ENCODE measurements at places on chromosomes 3 and 15.
A peak's percentile ranks its signal among the peaks of the same experiment; 100 is the strongest.

DNA sequence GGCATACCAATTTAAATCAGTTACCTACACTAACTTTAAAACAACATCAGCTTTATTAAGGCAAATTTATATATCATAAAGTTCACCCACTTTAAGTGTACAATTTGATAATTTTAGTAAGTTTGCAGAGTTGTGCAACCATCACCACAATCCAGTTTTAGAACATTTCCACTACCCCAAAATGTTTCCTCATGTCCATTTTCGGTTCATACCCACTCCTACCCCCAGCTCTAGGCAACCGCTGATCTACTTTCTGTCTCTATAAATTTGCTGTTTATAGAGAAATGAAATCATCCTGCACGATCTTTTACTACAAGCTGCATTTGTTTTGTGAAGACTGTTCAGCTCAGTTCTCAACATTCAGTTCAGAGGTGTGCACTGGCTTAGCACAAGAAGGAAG lies 31.5 kb upstream of the FAM81A start:
- no peak for DNase-seq

- DNase-seq: no peak
These were observed 63.7 kb downstream of the CHD2 start for GRCh38 chr15:92963794-92964193.

DNA sequence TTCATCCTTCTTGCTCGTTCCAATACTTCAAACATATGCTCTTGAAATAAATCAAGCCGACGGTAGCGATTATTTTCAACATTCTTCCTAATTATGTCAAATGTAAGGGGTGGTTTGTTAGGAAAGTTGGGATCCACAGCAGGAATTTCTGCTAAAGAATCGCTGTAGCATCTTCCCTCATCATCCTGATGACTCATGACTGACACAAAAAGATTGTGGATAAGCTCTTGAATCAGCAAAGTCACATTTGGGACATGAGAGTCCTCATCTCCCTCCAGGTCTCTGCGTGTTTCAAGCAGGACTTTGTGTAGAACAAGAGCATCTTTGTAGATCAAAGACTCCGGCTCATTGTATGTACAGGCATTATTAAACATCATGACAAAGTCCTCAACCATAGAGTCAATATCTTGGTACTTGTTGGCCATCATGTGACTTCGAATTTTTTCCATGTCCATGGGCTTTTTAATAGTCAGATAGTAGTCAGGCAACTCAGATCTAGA lies 73.0 kb downstream of the UQCC5 start:
- DNase-seq: peak; percentile 42

DNA sequence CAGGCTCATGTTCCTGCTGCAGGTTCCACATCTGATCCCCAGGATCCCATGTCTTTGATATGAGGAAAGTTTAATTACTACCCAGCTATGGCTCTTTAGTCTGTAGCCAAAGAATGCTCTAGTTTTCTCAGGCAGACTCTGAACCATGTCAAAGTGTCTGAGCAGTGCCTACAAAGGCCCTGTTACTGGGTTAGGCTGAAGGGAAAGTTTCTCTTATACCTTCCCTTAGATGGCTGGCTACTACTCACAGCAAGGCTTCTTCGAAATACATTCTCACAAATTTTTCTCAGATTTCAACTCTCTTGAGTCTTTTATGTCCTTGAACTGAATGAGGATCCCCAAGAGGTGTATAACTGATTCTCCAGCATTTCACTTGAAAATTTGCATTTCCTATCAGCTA lies 102.4 kb downstream of the NR1D2 start:
- no peak for DNase-seq

- DNase-seq: no peak
These were observed 116.2 kb downstream of the ROBO1 start for GRCh38 chr3:79651536-79652065.

GRCh38 chr15:87777054-87777561 lies 479.4 kb downstream of the NTRK3 start:
- peak; percentile 51 for DNase-seq

DNA sequence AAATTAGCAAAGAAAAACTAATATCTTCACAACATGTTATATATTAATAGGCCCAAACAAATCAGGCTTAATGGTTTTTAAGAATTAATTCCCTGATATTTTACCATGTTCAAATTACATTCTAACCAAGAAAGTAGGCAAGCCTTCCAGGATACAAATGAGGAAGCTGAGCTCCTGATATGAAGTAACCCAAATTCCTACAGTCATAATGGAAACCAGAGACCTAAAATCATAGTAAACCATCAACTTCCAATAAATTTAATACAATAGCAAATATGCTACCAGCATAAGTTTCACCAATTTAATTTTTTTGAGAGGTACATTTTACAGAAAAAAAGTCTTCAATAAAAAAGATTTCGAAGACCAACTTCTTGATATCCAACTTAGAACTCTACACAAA lies 3.8 kb downstream of the DCBLD2 start:
- DNase-seq: no peak

GRCh38 chr15:58951388-58952007 lies 18.0 kb upstream of the SLTM start:
- peak; percentile 73 for DNase-seq

GRCh38 chr3:12046406-12046805 lies 42.2 kb downstream of the SYN2 start:
- DNase-seq: no peak

DNA sequence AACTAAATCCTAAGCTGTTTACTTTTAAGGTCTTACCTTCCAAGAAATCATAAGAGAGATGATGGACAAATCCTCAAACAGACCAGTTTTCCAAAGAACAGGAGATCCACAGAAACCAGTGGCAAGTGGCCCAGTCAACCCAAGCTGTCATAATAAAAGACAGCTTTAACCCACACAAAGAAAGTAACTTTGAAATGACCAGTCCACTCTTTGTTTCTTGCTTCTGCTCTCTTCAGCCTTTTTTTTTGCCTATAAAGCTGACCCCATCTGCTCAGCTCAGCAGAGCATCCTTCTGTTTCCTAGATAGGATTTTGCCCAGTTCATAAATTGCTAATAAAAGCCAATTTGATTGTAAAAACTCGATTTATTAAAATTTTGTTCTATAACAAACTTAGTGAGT lies 299.4 kb downstream of the OXSM start:
- no peak for DNase-seq

DNA sequence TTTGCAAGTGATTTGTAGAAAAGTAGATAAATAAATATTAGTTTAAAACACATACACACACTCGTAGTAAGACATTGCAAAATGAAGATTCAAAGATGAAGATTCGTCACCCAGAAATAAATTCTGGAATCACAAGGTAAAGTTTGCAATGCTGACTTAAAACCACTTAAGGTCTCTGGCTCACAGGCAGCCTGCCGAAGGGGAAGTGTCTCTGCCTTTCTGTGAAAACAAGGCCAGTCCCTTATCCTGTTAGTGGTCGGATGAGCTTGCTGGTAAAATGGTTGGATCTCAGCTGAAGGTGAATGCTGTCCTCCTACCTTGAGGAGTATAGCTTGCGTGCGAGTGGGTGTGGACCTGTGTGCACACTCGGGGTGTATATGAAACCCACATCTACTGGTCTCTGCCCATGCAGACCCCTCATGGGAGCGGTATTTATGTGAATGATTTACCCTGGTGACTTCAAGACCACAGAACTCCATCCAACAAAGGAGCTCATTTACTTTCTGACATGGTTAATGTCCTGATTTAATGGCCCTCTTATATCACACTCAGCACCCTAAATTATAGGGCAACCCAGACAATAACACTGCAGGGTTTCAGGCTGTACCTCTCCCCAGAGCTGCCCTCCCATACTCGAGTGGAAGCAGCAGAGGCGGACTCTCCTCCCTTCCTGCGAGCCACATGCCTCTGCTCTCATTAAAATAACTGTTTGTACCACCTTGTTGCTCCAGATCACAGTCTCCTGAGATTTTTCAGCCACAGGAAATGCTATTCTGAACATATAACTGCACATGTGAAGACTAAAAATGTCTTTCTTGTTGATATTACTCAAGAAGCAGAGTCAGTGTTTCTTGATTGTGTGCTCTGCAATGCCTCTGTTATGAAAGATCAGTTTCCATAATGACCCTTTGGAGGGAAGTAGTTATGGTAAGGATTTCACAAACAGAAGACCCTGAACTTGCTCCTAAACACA lies 45.9 kb upstream of the ALDH1A3 start:
- no peak for DNase-seq

GRCh38 chr3:53023072-53023823 lies 22.6 kb downstream of the SFMBT1 start:
- no peak for DNase-seq

GRCh38 chr15:74960286-74960685 lies 3.7 kb upstream of the RPP25 start:
- DNase-seq: no peak

DNA sequence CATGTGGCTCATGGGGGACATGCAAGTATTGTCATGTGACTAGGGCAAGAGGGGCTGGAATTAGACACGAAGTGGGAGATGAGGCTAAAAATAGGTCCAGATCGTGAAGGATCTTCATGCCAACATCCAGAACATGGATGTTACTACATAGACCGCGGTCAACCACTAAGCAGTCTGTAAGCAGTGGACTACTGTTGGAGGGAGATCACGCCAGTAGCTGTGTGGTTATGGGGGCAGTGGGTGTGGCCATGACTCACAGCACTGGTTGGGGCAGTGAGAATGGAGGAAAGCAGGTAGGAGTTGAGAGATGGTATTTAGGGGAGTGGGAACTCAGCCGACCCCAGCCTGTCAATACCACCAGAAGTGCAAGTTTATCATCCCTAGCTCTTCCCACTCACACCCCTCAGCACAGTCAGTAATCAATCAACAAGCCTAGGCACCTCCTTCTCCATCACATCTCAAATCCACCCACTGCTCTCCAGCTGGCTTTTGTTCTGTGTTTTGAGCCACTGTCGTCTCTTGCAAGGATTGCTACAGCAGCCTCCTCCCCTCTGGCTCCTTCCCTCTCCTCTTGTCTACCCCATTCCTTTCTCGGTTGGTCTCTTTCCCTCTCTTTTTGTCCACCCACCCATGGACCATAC lies 107.2 kb upstream of the ABHD17C start:
- peak; percentile 28 for DNase-seq

- no peak for DNase-seq
These were observed 667.6 kb downstream of the NAALADL2 start for GRCh38 chr3:175526609-175527280.

- DNase-seq: peak; percentile 43
These were observed 72.7 kb downstream of the IL1RAP start for GRCh38 chr3:190586631-190587011.

GRCh38 chr15:93210995-93211394 lies 122.0 kb upstream of the RGMA start:
- DNase-seq: peak; percentile 8

DNA sequence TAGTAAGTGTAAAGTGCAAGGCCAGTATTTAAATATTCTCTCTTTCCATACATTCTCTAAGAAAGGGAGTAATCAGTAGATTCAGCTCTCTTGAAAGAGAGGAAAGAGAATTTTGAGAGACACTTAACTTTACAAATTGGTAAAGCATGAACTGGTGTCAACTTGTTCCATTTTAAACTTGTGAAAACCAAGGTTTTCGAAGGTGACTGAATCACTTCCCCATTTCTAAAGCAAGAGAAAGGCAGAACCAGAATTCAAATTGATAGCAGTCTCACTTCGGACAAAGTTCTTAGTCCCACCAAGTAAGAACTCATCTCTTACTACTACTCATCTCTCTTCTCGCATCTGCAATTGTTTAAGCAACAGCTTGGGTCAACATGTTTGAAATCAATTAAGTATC lies 22.4 kb downstream of the TJP1 start:
- DNase-seq: no peak

- no peak for DNase-seq
These were observed 16.3 kb upstream of the LRRFIP2 start for GRCh38 chr3:37190667-37191066.

- DNase-seq: no peak
These were observed 82.1 kb downstream of the PCSK6 start for GRCh38 chr15:101407439-101407838.

DNA sequence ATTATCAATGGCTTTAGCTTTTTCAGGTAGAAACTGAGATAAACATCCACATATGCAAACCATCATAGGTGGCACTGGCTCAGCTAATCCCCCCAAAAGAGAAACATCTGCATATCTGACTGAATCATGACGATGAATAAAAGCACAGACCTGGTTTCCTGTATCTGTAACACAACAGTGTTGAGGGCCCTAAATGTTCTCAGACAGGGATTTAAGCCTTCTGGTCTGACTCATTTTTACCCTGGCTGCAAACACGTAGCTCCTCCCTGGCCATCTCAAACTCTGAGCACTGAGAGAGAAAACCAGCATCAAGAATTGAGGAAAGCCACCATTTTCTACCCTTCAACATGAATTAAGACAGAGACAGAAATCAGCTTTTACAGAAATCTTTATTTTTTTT lies 35.2 kb downstream of the GLB1 start:
- peak; percentile 79 for DNase-seq

GRCh38 chr3:101665851-101666250 lies 11.1 kb downstream of the ZBTB11 start:
- DNase-seq: no peak

GRCh38 chr15:70164910-70165715 lies 67.4 kb upstream of the TLE3 start:
- DNase-seq: no peak

- no peak for DNase-seq
These were observed 45.7 kb upstream of the PTX3 start for GRCh38 chr3:157390713-157391515.

- no peak for DNase-seq
These were observed 49.6 kb upstream of the ST8SIA2 start for GRCh38 chr15:92343924-92344643.

- peak; percentile 49 for DNase-seq
These were observed 9.2 kb downstream of the FYCO1 start for GRCh38 chr3:45986303-45986982.

DNA sequence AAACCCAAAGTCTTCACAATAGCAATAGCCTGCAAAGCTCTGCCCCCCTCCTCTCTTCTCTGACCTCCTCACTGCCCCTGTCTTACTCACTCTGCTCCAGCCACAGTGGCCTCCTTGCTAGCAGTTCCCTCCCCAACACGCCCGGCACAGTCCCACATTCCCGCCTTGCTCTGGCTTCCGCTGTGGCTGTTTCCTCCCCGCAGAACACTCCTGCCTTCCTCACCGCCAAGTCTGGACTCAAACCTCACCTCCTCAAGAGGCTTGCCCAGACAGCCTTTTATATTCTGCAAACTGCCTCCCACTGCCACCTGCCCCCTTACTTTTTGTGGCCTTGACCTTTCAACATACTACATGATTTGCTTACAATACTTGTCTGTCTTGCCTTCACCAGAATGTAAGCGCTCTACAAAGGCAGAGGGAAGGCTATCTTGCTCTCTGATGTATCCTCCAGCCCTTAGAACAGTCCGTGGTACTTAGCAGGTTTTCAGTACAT lies 406 bp upstream of the MPI start:
- DNase-seq: peak; percentile 35

- no peak for DNase-seq
These were observed 60.7 kb downstream of the PIAS1 start for GRCh38 chr15:68114840-68115239.

- peak; percentile 86 for DNase-seq
These were observed 62.4 kb upstream of the P3H2 start for GRCh38 chr3:190183121-190183520.

- no peak for DNase-seq
These were observed 243.3 kb downstream of the ZNF621 start for GRCh38 chr3:40768046-40768445.

GRCh38 chr15:77975332-77976094 lies 102.0 kb downstream of the TBC1D2B start:
- no peak for DNase-seq

Measured in fibroblast of skin of abdomen (primary cell).